ENCODE measurements at places on chromosomes 13 and 19.

GRCh38 chr19:36093687-36094086 is 17.3 kb upstream of the OVOL3 start:
- DNase-seq = no peak

- DNase-seq = no peak
Observed at GRCh38 chr13:111923991-111924677, 142.8 kb upstream of the SOX1 start.

GRCh38 chr13:40236566-40237168 is 429.8 kb downstream of the FOXO1 start:
- no peak for DNase-seq

DNA sequence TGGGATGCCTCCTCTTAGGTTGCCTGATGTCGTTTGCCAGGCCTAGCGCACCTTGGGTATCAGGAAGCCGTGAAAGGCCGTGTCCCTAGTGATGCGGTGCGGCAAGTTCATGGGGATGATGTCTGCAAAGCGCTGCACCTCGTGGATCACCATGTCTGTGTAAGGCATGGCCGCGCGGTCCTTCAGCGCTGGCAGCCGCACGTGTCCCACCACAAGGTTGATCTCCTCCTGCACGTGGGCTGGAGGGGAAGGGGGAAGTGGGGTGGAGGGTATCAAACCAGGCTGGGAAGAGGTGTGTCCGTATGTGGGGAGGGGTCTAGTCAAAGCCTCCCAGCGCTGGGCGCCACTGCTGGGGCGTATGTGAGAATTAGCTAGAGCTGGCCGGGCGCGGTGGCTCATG is 23.2 kb downstream of the EGLN2 start:
- DNase-seq = no peak

DNA sequence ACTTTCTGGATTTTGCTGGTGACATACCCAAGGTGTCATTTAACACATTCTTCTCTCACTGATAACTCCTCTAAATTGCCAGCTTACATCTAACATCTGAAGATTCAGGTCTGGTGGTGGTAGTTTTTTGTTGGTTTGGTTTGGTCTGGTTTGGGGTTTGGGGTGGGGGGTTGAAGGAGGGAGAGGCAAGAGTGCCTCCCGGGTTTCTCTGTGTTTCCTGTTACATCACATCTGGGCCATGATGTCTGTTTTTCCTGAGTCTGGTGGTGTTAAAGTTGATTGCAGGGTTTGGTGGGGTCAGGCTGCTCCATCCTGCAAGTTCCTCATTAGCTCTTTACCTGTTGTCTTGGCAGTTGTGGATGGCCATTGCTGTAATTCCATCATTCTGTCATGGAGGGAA is 155.8 kb upstream of the UBL3 start:
- DNase-seq = no peak

DNA sequence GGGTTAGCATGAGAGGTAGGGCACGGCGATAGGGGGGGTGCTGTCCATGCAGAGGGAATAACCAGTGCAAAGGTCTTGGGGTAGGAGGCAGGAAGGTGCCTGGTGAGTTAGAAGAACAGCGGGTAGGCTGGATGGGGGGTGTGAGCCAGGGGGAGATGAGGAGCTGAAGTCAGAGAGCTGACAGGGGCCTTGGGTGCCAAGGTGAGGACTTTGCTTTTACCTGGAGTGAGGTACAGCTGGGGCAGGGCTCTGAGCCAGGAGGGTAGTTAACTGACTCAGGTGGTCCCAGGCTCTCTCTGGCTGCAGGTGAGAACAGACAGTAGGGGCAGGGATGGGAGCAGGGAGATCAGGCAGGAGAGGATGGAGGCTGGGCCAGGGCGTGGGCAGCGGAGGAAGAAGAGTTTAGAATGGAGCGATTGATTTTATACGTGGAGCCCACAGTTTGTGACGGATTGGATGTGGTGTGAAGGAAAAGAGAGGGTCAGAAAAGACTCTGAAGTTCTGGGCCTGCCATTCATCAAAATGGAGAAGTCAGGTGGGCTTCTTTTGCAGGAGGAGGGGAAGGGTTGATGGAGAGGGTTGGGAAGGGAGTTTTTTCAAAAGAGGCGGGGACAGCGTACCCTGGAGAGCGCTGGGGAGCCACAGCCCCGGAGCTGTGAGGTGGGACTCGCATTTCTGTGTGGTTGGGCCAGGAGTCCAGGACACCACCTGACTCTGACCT is 1.2 kb upstream of the GRAMD1A start:
- DNase-seq = no peak

GRCh38 chr19:14161305-14161704 is 24.9 kb upstream of the ASF1B start:
- DNase-seq = no peak

- no peak for DNase-seq
Observed at GRCh38 chr19:55525289-55526101, 11.4 kb downstream of the SBK2 start.

DNA sequence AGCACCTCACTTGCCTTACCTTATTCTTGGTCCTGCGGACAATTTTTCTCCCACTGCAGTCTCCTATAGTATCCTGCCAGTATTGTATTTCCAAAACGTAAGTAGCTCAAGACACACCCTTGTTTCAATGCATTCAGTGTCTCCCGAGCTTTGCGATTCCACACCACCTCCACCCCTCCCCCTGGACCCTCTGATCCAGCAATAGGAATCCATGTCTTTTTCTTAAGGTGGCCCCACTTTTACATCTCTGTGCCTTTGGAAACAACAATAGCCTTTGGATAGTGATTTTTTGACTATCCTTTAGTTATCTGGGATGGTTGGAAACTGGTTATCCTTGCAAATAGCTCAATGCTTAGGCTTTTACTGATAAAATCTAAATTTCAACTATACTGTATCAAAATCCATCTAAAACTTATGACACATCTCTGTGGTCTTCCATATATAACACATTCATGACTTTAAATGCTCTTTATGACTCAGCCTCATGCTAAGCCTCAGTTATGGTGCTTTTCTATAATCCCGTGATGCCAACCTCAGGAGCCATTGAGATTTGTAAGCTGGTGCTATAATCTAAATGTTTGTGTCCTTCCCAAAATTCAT is 27.1 kb downstream of the FAM216B start:
- no peak for DNase-seq

DNA sequence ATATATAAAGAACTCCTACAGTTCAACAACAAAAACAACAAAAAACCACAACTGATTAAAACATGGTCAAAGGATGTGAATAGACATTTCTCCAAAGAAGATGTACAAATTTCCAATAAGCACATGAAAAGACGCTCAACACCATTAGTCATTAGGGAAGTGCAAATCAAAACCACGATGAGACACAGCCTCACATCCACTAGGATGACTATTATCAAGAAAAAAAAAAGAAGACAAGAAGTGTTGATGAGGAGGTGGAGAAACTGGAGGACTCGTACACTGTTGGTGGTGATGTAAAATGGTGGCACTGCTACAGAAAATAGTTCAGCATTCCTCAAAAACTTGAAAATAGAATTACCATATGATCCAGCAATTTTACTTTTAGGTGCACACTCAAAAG is 61.0 kb upstream of the SOX1 start:
- no peak for DNase-seq

- no peak for DNase-seq
Observed at GRCh38 chr13:77902319-77902963, 16.2 kb downstream of the EDNRB start.

- DNase-seq = no peak
Observed at GRCh38 chr19:47098608-47099007, 15.0 kb downstream of the ZC3H4 start.

DNA sequence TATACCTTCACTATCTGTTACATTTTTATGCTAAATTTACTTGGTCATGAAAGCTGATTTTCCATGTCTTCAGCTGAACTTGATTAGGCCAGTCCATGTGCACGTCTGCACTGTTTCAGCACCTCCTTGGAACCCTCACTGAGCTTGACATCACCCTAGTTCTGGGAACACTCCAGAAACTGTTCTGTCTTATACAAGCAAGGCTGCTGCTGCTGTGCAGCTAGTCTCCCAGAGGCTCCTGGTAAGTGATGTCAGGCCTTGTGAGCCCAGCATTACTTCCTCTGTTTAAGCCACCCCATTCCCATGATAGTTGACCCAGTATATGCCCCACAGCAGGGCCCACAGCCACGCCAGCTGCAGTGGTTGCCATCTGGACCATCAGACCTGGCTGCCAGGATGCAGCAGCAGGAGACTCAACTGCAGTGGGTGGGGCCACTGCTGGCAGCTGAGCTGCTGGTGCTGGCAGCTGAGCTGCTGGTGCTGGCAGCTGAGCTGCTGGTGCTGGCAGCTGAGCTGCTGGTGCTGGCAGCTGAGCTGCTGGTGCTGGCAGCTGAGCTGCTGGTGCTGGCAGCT is 90.5 kb upstream of the AKAP11 start:
- no peak for DNase-seq

DNA sequence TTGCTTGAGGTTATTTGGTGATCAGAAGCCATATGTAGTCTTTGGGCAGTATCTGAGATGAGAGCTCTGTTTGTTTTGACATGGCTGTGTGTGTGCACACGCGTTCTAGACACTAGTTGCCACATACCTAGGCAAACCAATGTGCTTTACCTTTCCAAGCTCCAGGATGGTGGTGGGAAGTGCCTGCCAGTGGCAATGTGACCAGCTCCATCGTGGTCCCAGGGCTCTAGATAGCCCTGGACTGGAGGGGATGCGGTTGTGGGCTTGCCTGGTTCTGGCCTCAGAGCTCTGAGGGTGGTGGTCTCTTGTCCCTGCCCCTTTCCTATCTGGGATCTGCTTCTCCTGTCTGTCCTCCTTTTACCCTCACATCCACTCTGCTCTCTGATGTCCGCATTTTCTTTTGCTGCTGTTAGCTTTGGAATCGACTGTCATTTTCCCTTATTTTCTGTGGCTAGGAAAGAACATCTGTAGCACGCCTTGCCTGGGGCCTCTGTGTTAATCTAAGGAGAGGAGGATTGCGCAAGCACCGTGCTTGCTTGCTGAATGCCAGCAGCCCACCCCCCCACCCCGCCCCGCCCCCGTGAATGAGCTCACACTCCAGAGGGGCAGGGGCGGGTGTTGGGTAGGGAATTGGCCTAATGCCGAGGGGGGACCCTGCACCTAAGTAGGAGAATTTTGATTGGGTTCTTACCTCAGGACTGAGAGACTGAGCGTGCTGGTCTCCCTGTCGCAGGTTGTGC is 89.5 kb downstream of the ARHGEF7 start:
- peak; percentile 44 for DNase-seq

- no peak for DNase-seq
Observed at GRCh38 chr13:110536006-110536693, 25.4 kb downstream of the RAB20 start.

GRCh38 chr19:1450735-1451731 is 1.1 kb downstream of the APC2 start:
- no peak for DNase-seq
